Stimulated activated CD4-positive, alpha-beta T cell treated with anti-CD3 and anti-CD28 coated beads, Interleukin-2, amount 100 ng/mL, for 4 hours (primary cell): ENCODE measurements at places on chromosomes 5 and 9.
A peak's percentile ranks its signal among the peaks of the same experiment; 100 is the strongest.

DNA sequence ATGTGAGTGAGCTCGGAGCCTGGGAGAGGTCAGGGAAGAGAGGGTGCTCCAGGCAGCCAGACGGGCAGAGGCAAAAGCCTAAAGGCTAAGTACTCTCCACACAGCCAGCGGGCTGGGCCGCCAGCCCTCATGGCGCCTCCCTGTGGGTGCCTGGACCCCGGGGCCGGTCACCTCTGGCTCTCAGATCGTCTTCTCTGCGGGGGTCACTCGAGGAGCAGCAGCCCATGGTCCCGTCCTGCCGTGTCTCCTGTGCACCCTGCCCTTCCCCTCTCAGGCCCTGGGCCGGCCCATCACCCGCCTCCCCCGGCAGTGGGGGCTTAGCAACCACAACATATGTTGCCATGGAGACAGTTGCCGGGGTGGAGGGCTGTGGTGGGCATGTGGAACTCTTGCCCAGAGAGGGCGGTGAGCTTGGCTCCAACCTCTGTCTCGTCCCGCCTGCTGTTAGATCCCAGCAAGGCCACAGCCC, 4.2 kb downstream of the AK1 start:
- DNase-seq: no peak

GRCh38 chr5:179616002-179616594, 7.4 kb downstream of the HNRNPH1 start:
- DNase-seq: no peak

DNA sequence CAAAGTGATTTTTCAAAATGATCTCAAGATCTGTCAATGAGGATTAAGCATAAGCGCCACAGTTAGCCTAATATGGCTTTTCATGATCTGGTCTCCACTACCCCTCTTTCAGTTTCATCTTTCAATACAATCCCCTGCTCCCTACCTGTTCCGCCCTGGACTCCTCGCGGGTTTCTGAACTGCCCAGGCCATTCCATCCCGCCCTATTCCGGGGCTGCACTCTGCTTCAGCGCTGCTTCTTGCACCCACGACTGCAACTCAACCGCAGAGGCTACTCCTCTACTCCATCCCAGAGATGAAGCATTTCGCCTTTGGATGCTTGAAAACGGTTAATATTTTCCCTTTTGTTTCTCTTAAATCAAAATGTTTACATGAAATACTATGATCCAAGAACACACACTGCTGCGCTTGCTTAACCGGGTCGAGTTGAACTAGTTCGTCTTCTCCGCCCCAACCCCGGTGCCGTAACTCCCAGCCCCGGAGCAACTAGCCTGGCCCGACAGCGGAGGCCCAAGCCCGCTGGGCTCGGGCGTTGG, 716 bp upstream of the OTULIN start:
- no peak for DNase-seq

GRCh38 chr9:107875571-107875980, 386.0 kb upstream of the KLF4 start:
- DNase-seq: no peak

DNA sequence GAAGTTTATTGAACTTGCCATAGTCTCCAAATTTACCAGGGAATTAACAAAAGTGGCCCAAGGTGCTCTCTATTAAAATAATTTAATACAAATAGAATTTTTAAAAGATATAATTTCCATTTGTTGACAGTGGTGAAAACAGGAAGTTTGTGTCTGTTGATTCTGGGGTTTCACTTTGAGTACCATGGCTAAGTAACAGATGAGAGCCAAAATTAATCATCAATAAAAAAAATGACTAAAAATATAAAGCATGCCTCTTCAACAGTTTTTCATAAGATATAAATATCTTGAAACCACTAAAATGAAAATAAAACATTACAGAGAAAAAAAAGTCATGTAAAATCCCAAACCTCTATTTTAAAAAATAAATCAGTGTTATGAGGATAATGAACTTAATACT, 49.8 kb downstream of the SGCD start:
- DNase-seq: no peak

DNA sequence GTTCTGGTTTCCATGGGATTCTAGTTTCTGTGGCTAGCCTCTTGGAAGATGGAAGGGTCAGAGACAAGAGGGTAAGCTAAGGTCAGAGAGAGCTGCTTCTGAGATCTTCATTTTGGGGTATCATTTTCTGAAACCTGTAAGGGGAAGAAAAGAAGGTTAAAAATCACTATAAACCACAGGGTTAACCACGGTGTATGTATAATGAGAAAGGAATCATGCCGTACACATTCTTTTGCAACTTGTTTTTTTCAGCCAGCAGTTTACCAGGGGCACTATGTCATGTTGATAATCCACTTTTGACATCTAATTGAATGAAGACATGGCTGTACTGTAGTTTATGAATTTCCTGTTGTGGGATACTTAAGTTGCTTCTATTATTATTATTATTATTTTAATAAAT, 164.4 kb downstream of the FOCAD start:
- no peak for DNase-seq

DNA sequence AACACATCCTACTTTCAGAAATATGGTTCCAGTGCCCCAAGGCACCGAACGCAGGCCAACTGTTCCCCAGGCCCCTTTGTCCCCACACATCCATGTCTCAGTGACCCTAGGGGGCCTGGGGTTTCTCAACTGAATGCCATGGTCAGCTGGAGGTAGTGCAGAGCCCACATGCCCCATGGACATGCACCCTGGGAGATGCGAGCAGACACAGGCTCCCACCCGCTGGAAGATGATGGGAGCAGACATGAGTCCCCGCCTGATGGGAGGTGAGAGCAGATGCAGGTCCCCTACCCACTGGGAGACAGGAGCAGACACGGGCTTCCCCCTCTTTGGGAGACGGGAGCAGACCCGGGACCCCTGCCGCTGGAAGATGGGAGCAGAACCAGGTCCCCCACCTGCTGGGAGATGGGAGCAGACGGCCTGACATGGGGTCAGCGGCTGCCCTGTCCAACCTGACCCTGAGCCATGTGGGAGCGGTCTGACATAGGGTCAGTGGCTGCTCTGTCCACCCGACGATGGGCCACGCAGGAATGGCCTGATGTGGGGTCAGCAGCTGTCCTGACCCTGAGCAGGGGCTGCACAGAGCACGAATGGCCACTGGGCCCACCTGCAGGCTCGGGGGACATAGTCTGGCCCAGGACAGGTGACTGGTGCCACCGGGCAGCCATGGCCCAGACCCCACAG, 18.4 kb downstream of the ZDHHC11B start:
- DNase-seq: no peak

DNA sequence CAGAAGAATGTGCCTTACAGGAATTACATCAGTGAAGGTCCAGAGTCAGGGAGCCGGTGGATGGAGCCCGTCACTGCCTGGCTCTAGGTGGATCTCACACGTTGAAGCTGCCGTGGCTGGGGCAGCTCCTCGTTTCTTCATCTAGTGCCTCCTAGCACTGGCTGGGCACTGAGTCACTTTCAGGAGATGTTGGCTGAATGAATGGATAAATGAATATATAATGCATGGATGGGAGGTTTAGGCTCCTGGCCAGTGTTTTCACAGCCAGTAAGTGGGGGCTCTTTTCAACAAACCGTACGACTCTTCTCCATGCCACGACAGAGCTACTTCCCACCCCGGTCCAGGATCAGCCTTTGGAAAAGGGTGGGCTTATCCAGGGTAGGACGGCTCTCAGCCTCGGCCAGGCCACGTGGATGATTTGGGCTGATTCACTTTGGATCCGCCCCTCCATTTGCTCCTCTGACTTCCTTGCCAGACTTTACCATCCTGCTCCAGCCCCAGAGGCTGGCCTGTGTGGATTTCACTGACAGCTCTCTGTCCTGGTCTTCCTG, 1.3 kb upstream of the SH3PXD2B start:
- no peak for DNase-seq

- no peak for DNase-seq
Observed at GRCh38 chr9:89278551-89278950, 32.4 kb upstream of the CKS2 start.

DNA sequence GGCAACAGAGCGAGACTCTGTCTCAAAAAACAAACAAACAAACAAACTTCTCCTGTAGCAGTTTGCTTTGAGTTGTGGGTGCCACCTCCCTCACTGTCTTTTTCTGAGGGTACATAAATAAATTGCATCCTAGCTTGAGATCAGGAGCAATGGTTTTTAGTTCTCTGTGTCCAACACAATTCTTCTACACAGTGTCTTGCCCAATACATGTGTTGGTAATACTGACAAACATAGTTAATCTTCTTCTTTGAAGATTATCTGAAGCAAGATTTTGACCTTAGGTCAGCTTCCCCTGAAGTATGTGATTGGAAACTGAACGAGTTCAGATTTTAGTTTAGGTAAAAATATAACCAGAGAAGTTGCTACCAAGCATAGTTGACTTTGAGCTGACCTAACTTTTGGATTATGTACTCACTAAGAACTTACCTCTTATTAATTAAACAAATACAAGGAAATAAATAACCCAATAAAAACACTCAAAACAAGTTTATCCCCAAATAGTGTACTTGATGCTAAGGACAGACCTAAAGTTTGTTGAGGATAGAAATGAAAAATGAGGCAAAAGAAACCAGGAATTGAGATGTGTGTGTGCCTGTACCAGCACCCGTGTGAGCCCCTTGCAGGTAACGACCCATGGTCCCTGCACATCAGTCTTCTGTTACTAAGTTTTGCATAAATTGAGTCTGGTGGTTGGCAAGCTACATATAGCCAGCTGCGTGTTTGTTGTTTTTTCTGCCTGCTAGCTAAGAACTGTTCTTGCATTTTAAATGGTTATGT, 16.2 kb downstream of the TJP2 start:
- no peak for DNase-seq

GRCh38 chr5:68479524-68479923, 264.0 kb downstream of the PIK3R1 start:
- DNase-seq: no peak

- DNase-seq: no peak
Observed at GRCh38 chr5:62212648-62213047, 93.4 kb upstream of the KIF2A start.

DNA sequence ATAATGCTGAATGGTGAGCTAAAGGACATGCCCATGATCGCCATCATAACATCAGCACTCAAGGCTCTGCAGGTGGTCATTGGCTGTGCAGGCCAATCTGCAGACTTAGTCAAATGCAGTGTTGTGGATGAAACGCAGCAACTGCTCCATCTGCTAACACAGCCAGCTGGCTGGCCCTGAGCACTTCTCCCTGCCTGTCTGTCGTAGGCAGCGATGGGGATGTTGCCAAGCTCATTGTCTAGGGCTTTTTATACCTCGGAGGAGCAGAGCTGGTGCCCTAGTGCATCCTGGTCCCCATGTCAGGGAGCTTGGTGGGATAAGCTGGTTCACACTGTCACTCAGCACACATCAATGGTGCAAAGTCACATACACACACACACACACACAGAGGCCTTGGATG, 189.4 kb downstream of the TENT4A start:
- no peak for DNase-seq

DNA sequence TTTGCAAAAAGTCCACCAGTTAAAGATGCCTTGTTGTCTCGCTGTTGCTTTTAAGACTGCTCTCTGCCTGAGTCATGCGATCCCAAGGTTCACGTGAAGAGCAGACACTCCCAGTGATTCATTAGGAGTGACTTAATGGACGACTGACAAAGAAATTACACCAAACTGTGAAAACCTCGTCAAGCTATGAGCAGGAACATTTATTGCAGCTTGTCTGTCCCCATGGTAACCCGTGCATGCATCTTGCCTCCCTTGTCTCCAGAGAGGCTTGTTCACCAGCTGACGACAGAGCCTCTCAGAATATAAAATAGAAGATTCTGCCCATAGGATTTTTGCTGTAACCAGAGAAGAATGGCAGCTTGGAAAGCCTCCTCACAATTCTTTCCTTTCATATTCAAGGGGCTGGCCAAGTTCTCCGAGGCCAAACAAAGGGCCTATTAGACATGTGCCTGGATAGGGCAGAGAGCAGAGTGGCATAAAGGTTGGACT, 352.7 kb downstream of the SPOCK1 start:
- no peak for DNase-seq

- DNase-seq: no peak
Observed at GRCh38 chr9:72658703-72659102, 137.3 kb downstream of the TMC1 start.

- DNase-seq: no peak
Observed at GRCh38 chr5:39148983-39149534, 70.3 kb downstream of the FYB1 start.

GRCh38 chr5:67606586-67606947, 410.0 kb upstream of the CD180 start:
- DNase-seq: no peak

- DNase-seq: no peak
Observed at GRCh38 chr9:33393581-33393980, 8.8 kb downstream of the AQP7 start.

DNA sequence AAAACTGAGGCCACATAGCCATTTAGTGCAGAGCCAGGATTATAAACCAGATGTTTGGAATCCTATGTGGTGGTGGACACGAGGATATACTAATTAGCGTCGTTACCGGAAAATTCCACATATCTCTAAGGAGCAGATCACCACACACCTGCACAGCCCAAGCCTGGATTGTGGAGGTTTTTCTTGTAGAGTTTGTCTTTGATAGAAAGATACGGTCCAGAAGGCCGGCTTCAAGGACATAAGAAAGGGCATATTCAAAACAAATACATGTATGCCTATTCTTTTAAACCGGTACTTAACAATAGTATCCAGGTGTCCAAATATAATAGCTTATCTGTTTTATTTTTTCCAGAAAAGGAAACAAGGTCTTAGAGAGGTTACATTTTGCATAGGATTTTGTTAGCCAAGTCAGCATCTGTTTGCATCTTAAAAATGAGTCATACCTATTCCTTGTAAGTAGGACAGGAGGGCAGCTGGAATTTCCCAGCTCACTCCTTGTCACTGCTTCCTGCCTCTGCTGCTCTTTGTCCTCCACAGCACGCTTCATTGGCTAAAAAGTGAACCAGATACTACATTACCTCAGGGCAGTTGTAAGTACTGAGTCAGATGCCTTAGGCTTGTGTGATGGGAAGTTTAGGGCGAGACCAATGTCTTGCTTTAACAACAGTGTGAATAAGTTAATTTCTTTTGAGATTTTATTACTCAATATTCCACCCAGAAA, 3.6 kb downstream of the TMC1 start:
- DNase-seq: peak; percentile 25

DNA sequence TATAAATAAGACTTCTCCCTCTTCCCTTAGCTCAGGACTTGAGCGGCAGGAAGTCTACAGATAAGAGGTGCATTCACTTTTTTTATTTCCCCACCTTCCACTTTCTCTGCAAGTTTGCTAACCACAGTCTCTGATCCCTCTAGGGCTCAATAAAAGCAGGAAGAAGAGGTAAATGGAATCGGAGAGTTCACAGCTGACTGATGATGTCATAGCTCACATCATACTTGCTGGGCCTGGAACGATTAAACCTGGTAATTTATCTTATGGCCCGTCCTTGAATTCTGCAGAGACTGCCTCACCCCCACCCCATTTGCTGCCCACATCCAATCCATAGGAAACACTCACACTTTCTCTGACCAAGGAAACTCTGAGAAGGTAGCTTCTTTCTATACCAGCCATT, 62.9 kb downstream of the DRD1 start:
- DNase-seq: no peak

DNA sequence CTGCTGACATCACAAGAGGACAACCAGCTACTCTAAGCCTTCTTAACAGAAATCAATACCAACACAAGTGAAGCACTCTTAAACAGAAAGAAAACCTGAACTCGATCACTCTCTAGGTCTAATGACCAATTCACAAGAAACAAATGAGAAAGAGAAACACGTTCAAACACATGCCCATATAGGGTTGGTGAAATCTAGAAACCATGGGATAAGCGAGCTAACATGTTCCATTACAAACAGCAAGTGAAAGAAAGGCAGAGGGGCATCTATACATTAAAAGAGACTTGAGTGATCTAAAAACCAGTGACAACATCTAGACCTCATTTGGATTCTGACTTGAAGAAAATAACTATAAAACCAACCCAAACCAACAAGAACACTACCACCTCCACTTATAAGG, 74.9 kb upstream of the RETREG1 start:
- DNase-seq: no peak
